SK-N-DZ (cell line): ENCODE measurements at places on chromosomes 2 and 18.

- DNase-seq: no peak
These were observed 103.4 kb downstream of the HDAC4 start for GRCh38 chr2:239297142-239298004.

- DNase-seq: peak; percentile 92
These were observed at the start of gene ZDBF2 for GRCh38 chr2:206274434-206275311. TSS of gene ZDBF2 (plus strand) at chr2:206274663. CDS start at chr2:206281850, 7,187 bp downstream.

DNA sequence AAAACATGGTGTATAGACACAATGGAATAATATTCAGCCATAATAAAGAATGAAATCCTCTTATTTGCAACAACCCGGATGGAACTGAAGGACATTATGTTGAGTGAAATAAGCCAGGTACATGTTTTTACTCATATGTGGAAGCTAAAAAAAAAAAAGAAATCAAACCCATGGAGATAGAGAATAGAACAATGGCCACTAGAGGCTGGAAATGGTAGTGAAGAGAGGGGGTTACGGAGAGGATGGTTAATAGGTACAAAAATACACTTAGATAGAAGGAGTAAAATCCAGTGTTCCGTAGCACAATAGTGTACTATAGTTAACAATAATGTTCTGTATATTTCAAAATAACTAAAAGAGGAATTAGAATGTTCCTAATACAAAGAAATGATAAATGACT is 12.8 kb upstream of the KIAA2012 start:
- DNase-seq: no peak

GRCh38 chr2:45331410-45331786 is 279.7 kb downstream of the SRBD1 start:
- DNase-seq: no peak

- no peak for DNase-seq
These were observed 425.1 kb downstream of the CBLN2 start for GRCh38 chr18:72119082-72119481.

GRCh38 chr2:215436705-215437565 is 1.1 kb upstream of the FN1 start:
- no peak for DNase-seq

GRCh38 chr2:235264121-235264493 is 229.7 kb upstream of the AGAP1 start:
- DNase-seq: no peak

DNA sequence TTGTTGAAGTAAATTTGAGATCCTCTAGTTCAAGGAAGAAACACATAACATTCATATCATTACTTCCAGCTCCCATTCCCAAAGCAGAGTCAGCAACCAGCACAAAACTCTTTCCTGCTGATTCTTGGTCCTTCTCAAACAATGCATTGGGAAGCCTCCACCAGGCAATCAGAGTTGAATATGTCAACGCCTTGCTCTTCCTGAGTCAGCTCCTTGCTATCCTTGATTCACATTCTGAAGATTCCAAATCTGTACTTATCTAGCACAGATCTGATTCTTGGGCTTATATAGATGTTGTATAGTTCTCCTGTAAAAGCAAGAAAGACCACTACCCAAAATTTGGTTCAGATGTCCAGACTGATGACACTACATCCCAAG is 29.6 kb downstream of the CFAP210 start:
- no peak for DNase-seq

DNA sequence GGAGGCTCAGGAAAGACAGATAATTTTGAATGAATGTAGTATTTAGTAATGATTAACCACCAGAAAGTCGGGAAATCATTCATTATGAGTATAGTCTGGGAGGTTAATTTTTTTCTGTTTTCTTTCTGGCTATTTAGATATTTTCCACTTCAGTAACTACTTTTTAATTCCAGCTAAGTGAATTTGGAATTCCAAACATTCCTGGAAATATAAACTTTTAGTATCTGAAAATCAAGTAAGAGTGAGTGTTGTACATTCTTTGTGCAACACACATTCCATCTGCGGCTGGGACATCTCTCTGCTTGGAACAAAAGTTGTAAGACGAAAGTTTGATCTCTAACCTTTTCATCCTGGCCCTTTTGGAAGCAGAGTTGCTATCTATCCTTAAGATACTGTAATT is 275.7 kb upstream of the SPRED2 start:
- DNase-seq: no peak

- no peak for DNase-seq
These were observed 229.2 kb upstream of the RGPD4 start for GRCh38 chr2:107597507-107597906.

DNA sequence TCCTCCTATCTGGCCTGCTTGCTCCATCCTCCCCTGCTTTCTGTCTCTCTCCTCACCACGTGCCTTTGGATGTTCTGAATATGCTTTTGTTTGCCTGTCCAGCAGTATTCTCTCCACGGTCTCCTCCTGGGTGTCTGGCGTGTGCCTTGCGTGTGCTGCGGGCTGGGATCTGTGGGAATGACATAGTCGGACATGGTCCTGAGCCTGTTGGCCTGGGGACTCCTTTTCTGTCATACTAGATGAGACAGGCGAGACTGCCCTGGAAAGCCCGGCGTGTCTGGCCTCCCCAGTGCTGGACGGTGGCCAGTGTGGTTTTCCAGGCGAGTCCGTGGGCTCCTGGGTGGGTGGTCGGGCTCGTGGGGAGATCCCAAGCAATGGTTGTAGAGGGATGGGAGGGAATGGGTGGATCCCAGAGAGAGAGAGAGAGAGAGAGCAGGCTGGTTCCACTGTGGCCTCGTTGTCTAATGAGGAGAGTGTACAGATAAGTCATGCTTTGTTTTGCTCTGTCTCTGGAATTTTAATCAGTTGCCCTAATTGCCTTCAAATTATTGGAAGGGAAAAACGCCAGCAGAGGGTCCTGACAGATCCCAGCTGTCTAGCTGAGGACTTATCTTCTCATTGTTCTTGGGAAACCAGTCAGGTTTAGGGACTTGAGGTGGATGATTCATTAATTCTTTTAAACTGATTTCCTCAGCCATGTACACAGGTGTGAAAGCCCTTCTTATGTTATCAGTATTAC is 58.3 kb downstream of the HPCAL1 start:
- peak; percentile 47 for DNase-seq

- DNase-seq: no peak
These were observed 402.2 kb upstream of the TCF4 start for GRCh38 chr18:55990186-55990585.

DNA sequence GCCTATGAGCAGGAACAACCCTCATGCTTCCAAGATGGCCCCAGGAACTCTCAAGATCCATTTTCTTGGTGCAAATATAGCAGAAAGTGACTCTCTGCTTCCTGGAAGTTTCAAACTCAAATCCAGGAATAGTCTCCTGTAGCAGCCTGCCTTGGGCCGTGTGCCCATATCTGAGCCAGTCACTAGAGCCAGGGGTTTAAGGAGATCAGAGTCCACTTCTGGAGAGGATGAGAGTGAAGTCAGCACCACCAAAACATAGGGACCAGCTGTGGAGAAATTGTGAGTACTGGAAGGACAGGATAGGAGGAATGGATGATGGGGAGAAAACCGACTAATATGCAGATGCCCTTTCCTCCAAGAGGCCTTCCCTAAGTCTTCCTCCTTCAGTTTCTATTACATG is 33.2 kb downstream of the PSD4 start:
- DNase-seq: no peak

DNA sequence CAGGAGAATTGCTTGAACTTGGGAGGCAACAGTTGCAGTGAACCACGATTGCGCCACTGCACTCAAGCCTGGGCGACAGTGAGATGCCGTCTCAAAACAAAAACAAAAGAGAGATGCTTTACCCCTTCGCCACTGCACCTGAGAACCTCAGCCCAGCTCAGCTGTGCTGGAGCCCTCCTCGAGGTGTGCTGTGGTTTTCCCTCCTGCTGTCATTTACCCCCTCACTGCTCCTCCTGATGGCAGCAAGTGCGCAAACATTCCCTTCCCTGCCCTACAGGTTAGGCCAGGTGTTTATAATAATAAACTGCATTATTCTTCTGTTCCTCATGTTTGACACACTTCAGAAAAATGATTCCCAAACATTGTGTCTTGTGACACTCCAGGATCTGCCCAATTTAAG is 8.4 kb downstream of the FBXO36 start:
- DNase-seq: no peak

DNA sequence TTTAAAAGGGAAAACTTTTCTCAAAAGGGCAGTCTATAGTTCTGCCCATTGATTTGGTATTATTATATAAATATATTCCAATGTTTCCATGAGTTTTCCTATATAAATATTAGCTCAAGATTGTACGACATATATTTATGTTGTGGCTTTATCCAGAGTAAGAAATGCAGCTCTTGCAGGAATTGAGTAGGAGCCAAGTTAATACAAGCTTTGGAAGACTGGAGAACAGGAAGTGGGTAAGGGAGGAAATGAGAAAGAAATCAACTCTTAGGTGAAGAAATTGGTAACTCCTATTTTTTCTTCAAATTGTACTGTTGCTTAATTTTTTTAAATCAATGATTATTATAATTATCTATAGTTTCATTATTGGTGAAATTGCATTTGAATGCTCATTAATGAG is 105.4 kb upstream of the FAM117B start:
- no peak for DNase-seq

DNA sequence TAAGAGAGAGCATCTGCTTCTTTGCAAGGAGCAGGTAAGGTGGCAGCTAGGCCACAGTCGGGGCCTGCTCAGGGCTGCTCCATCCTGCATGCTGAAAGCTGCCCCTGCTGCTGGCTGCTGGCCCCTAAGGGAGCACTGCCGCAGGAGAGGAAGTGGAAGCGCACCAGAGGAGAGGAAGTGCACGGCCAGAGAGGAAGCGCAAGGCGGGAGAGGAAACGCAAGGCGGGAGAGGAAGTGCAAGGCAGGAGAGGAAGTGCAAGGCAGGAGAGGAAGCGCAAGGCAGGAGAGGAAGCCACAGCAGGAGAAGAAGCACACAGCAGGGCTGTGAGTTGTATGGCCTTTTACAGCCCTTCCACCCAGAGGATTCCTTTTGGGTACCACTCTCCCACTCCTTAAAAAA is 539.0 kb upstream of the TNP1 start:
- no peak for DNase-seq

DNA sequence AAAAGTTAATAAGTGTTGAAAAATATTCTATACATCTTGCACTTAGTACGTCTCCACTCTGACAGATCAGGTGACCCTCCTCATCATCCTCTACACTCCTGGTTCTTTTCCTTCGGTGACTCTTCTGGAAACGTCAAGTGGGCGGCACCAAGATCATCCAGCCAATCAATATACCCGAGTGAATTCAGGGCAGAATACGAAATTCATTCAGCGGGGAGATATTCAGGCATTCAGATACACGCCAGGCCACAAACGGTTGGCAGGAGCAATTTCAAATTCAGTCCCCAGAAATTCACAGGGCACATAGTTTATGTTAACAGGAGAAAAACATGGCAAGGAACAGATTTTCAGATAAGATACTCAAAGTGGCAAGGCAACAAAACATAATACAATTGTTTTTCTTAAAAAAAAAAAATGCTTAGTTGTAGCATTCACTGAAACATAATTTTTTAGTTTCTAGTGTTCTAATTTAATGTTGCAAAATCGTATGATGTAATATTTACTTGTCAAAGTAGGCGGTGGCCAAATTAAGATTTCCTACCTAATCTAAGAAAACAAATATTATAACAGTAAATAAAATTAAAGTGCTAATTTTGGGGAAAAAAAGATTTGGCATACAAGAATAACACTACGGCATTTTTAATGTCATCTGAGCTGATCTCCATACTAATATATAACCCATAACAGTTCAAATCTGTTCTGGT is 4.2 kb downstream of the CLK1 start:
- DNase-seq: no peak
